Cardiac ventricle fibroblast (primary cell): ENCODE measurements at places on chromosomes 1 and 21. TPM values are rescaled to one million over a fixed set of nuclear protein-coding genes. Genes with fewer than 3 reads are reported as not detected.

The SLAMF7 gene
- total RNA-seq, result not detected in 2 replicates

The SPRR1B gene
- not detected in 2 replicates for total RNA-seq

The KRTAP19-3 gene
- total RNA-seq, result not detected in 2 replicates

The KRTAP12-2 gene
- total RNA-seq, result not detected in 2 replicates

The INSRR gene
- under 0.01 TPM in 1 of 2 replicates, not detected in the other for total RNA-seq

The ERMAP gene
- 6.3 and 7.5 TPM in 2 replicates for total RNA-seq

The TLR5 gene
- not detected in 2 replicates for total RNA-seq

The JAK1 gene
- 130 and 155 TPM in 2 replicates for total RNA-seq

The NBPF4 gene
- total RNA-seq, result not detected in 2 replicates

The NFYC gene
- total RNA-seq, result 17.3 and 17.9 TPM in 2 replicates

The REG4 gene
- not detected in 2 replicates for total RNA-seq

The FAM177B gene
- total RNA-seq, result not detected in 2 replicates

The LRRC71 gene
- total RNA-seq, result not detected in 2 replicates
